ENCODE measurements at places on chromosomes 6 and 20.

GRCh38 chr6:126633373-126633772, 293.5 kb downstream of the CENPW start:
- DNase-seq = no peak

- no peak for DNase-seq
Measured at GRCh38 chr6:10310330-10310653, 104.6 kb downstream of the TFAP2A start.

- no peak for DNase-seq
Measured at GRCh38 chr6:6915219-6915618, 192.5 kb upstream of the RREB1 start.

DNA sequence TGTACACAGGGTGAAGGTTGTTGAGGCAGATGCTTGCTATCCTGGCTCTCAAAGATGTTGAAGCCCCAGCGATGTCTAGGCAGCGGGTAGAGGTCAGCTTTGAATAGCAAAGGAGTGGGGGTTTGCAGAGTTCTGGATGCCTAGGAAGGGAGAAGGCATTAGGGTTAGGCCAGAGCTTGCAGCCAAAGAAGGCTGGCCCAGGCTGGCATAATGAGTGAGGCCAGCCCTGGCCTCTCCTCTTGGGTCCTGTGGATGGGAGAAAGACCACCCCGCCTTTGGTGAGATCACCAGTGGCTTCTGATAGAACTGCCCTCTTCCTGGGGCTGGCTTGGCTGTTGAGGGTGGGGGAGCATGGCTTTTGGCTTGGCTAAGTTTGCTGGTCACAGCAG, 406 bp upstream of the WFDC5 start:
- no peak for DNase-seq

DNA sequence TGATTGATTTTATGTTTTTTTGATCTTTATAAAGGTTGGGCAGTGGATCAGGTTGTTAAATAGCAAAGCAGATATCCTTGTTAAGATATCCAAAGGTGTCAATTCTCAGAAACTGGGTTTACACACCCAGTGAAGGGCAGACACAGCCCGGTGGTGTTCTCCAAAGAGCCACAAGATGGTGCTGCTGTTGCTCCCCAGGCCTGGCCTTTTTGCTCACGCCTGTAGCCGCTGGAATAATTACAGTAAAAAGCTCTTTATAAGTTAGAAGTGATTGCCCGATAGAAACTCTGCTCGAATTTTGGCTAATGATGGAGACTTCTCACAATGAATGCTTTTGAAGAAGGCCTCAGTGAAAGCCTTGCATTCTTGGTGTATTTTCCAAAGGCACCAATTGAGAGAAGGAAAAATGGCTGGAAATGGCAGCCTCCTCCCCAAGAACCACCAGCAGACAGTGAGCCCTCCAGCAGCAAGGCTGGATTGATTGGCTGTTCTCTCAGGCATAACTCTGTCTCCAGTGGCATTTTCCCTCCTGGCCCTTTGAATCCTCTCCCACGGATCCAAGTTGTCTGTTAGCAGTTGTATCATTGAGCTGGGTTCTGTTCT, 120.5 kb upstream of the CHD6 start:
- DNase-seq = peak; percentile 31

GRCh38 chr20:63854069-63854765, 7.1 kb upstream of the ABHD16B start:
- peak; percentile 43 for DNase-seq

DNA sequence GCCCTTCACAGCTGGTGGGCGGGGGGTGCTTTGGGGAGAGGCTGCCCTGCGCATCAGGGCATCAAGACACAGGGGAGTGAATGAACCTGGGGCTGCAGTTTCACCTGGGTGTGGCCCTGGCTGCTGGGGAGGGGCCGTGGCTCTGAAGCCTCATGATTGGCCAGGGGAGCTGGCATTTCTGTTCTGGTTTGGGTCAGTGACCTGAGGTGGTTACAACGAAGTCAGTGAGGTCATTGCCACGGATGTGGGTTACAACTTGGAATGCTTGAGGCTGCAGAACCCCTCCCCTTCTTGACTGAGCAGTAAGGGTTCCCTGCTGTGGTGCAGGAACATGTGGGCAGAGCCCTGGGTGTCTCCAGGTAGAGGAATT, 3.0 kb downstream of the TCEA2 start:
- DNase-seq = peak; percentile 66

- DNase-seq = no peak
Measured at GRCh38 chr6:72102561-72102960, 216.2 kb downstream of the RIMS1 start.

GRCh38 chr6:168637834-168638233, 196.8 kb downstream of the SMOC2 start:
- no peak for DNase-seq

- no peak for DNase-seq
Measured at GRCh38 chr20:60269573-60270162, 311.4 kb downstream of the CDH26 start.

- no peak for DNase-seq
Measured at GRCh38 chr6:73377225-73377624, 7.5 kb upstream of the OOEP start.

GRCh38 chr6:39281312-39281980, 32.8 kb downstream of the KCNK17 start:
- DNase-seq = no peak

GRCh38 chr6:136037876-136038460, 186.5 kb downstream of the PDE7B start:
- no peak for DNase-seq

GRCh38 chr20:8005033-8005432, 14.5 kb downstream of the TMX4 start:
- DNase-seq = no peak

DNA sequence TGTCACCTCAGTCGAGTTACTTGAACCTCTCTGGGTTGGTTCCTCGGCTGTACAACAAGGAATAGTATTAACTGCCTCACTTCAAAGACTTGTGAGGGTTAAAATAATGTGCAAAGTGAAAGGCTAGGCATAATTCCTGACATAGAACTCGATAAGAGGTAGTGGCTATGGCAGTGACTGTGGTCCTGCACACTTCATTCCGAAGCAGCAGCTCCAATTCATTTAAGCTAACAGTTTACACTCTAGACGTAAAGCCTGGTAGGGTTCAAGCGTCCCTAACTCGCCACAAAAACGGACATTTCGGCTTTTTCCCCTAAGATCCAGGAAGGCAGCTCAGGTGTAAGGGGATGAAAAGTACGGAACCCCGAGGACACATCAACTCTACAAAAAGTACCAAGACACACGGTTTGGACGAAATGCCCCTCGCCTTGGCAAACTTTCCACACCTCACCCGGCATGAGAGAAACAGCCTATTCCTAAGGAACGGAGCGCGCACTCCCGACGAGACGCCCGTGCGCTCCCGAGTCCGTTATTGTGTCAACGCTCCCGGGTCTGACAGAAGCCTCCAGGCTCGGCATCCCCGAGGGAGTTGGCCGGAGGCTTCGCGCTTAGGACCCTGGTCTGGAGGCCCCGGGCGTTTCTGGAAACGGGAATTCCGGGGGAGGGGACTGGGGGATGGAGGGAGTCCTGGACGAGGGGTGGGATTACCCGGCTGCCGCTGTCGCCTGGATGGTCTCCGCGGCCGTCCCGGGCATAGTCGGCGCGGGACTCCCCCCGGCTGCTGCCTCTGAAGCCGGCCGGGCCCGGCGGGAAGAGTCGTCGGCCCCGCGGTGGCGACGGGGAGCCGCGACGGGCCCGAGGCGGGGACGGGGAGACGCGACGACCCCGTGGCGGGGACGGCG, 937 bp downstream of the ZNF318 start:
- peak; percentile 60 for DNase-seq

DNA sequence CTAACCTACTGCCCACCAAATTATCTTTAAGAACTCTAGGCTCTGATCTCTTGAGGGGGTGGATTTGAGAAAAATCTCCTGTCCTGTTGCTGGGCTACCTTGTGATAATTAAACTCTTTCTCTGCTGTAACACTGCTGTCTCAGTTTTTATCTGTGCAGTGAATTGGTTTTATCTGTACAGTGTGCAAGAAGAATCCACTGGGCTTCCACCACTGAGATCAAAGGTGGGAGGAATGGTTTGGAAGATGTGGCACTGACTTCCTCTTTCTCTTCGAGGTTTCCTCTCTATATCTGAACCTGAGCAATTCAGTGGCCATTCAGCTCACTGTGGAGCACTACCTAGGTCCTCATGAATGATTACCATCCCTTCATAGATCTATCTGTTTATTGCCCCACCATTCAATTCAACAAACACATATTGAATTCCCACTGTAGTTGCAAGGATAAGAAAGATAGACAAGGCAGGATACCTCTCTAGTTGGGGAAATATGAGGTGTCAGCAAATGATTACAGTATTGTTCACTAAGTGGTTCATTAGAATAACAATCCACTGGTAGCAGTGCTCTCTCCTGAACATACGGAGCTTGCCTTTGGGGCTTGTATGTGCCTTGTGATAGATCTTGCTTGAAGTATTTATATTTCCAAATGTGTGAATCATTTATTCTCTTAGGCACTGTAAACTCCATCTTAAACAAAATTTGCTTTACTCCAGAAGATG, 172.1 kb upstream of the ARG1 start:
- DNase-seq = no peak

DNA sequence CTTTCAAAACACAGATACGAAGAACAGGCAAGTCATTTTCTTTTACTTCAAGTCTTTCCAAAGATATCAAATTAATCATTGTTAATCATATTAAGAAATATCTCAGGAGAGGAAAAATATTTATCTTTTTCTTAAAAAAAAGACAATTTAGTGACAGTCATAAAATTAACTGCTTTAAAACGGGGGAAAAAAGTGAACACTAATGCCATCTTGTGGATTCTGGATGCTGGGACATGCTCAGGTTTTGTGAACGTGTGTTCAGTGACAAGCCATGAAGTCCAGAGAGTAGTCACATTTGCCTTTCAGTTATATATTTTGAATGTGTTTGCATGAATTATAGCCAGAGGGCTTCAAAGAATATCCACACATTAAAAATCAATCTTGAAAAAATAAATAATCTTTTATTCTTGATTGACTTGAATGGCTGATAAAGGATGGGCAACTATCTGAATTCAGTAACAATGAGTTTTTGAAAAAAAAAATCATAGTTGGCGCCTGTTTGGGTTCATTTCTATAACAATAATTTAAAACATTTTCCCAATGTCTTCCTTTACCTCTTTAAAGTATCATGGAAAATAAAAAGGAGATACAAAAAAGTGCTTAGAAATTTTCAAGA, 74.7 kb upstream of the NOX3 start:
- DNase-seq = no peak
